T-cell (primary cell): ENCODE measurements at places on chromosomes 1 and 21.

- no peaks in the 10 kb centered on the region for H3K4me1 ChIP-seq
- no peak overlapping the region for H3K4me3 ChIP-seq
- DNase-seq: no peak
- no peak overlapping the region for H3K27ac ChIP-seq
- H3K36me3 ChIP-seq: peaks cover 18% of the 10 kb centered on the region
- no peaks in the 10 kb centered on the region for H3K27me3 ChIP-seq
Measured at GRCh38 chr21:42918291-42918690, 7.1 kb downstream of the ERVH48-1 start.

DNA sequence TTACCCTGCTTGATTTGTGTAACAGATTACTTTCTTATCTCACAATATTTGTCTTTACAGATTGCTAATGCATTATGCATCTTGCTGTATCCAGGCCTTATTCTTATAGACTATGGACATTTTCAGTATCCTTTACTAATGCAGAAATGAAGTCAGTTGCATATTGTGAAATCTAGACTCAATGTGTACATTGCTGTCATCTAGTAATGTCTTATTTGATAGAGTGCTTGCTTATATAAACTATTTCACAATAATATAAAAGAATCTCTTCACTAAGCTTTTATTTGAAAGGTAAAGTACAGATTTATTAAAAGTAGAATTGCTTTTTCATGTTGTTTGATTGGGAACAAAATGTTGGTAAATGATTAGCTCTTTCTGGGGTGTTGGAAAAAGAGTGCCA is 39.6 kb downstream of the ALG6 start:
- H3K4me3 ChIP-seq: no peak overlapping the region
- H3K27ac ChIP-seq: no peak overlapping the region
- DNase-seq: no peak
- H3K36me3 ChIP-seq: no peaks in the 10 kb centered on the region
- no peaks in the 10 kb centered on the region for H3K27me3 ChIP-seq

DNA sequence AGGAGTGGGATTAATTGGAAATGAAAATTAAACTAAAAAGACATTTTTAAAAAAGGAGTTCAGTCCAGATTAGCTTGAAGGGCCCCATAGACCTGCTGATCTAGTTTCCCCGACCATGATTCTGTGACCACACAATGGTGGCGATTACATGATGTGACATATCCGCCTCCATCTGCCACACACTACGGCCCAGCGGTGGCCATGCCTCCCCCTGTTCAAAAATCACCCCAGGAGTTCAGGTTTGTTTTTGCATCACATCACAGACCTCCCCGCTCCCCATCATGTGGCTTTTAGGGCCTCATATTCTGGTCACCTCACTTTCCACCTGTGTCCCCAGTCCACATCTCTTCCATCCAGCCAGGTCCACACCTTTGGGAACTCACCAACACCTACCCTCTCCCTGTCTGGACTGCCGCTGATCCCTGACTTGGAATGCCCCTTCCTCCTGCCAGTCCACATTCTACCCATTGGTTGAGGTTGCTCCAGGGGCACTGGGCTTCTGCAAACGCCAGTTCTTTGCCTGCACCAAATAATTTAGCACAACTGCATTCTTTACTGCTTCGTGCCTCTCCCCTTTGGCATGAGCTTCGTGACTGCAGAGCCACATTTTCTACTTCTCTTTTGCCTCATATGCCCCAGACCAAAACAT is 38.9 kb downstream of the CD247 start:
- peaks cover 89% of the 10 kb centered on the region for H3K4me1 ChIP-seq
- DNase-seq: peak; percentile 9
- no peaks in the 10 kb centered on the region for H3K27me3 ChIP-seq
- H3K36me3 ChIP-seq: peaks cover 45% of the 10 kb centered on the region

GRCh38 chr21:42062236-42063022 is 8.7 kb upstream of the UMODL1 start:
- H3K27me3 ChIP-seq: no peaks in the 10 kb centered on the region
- H3K4me3 ChIP-seq: peak overlapping the region; percentile 49
- peak overlapping the region; percentile 75 for H3K27ac ChIP-seq
- H3K36me3 ChIP-seq: no peaks in the 10 kb centered on the region

GRCh38 chr1:14233510-14233909 is 365.0 kb upstream of the KAZN start:
- no peaks in the 10 kb centered on the region for H3K36me3 ChIP-seq
- H3K27me3 ChIP-seq: peaks cover 4% of the 10 kb centered on the region
- H3K4me1 ChIP-seq: no peaks in the 10 kb centered on the region
- no peak overlapping the region for H3K27ac ChIP-seq
- DNase-seq: no peak

GRCh38 chr1:147111381-147112130 is 60.7 kb downstream of the PRKAB2 start:
- H3K36me3 ChIP-seq: no peaks in the 10 kb centered on the region
- H3K27me3 ChIP-seq: no peaks in the 10 kb centered on the region
- no peak for DNase-seq
- H3K27ac ChIP-seq: no peak overlapping the region
- H3K4me3 ChIP-seq: no peak overlapping the region

DNA sequence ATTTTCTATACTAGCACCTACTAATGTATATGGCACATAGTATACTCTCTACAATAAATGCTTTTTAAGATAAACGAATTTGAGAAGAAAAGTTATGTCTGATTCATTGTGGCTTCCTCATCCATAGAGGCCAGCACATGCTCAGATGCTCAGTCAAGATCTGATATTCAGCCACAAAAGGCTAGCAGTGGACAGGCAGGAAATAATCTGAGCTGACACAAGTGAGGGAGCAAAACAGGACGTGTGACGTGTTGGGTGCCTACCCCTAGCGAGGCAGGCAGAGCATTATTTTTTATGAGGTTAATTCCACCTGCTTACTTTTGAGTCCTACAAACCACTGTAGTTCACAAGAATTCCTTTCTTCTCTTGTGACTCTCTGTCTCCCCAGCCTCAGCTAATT is 550.9 kb downstream of the SMYD3 start:
- no peaks in the 10 kb centered on the region for H3K27me3 ChIP-seq
- H3K4me3 ChIP-seq: no peak overlapping the region
- peak; percentile 16 for DNase-seq
- no peaks in the 10 kb centered on the region for H3K36me3 ChIP-seq
- H3K4me1 ChIP-seq: peaks cover 24% of the 10 kb centered on the region
- peak overlapping the region; percentile 86 for H3K27ac ChIP-seq

DNA sequence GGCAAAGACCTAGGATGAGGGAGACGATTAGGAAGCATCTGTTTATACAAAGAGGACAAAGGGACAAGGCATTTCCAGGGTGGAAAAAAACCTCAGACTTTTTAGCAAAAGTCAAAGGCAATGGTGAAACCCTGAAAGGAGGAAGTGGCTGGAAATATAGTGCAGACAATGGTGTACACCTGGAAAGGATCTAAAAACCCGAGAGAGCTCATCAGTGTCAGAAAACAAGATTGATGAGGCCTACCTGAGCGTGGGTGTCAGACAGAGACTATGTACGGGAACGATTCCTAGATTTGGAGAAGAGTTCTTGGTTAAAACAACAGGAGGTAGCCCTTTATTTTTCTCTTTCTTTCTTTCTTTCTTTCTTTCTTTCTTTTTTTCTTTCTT is 68.8 kb upstream of the HUNK start:
- no peak overlapping the region for H3K4me3 ChIP-seq
- no peaks in the 10 kb centered on the region for H3K4me1 ChIP-seq
- no peak overlapping the region for H3K27ac ChIP-seq
- no peaks in the 10 kb centered on the region for H3K36me3 ChIP-seq
- no peaks in the 10 kb centered on the region for H3K27me3 ChIP-seq

DNA sequence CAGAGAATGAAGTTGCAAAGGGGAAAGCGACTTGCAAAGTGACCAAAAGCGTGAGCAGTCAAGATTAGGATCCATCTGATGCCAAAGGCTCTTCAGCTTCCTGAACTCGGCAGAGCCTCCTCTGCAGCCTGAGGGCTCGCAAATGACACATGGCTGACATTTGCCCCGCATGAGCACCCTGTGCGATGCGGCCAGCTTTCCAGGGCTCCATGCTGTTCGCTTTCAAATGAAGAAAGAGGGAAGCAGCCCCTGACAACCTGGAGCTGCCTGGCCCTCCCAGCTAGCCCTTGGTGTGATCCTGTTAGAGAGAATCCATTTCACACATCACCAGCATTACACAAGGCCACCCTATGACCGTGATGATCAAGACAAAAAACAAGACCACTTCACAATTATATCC is 20.2 kb upstream of the FAM131C start:
- H3K27ac ChIP-seq: no peak overlapping the region
- no peaks in the 10 kb centered on the region for H3K4me1 ChIP-seq
- DNase-seq: no peak
- H3K4me3 ChIP-seq: no peak overlapping the region
- no peaks in the 10 kb centered on the region for H3K27me3 ChIP-seq
